ENCODE measurements at places on chromosomes 11 and 22.

GRCh38 chr11:76763573-76764346 lies 19.4 kb upstream of the TSKU start:
- no peak for DNase-seq

- no peak for DNase-seq
These were observed 587 bp downstream of the ESAM start for GRCh38 chr11:124761301-124762104.

DNA sequence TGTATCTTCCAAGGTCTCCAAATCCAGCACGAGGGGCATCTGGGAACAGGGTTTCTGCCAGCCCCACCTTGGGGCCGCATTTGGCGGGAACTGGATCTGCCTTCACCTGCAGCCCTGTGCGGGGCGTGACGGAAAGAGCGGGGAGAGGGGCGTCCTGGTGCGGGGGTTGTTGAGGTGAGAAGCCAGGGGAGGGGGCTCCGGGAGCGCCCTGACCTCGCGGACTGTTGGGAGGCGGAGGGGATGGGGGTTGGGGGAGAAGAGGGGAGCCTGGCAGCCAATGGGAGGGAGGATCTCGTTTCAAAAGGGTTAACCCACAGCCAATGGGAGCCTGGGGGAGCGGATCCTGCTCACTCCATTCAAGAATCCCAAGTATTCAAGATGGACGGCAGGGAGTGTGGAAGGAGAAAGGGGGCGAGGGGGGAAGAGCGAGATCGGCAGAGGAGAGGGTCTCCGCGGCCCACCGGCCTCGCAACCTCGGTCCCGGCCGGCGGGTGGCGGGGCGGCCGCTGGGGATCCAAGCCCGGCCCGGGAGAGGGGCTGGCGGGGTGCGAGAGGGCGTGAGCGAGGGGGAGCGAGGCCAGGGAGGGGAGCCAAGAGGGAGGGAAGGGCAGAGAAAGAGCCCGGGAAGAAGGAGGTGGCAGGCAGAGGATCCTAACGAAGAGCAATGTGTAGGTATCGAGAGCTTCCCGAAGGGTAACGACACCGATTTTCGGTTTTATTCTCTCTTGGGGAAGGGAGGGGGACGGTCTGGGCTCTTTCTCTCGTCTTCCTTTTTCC lies 11.5 kb downstream of the YPEL4 start:
- DNase-seq, result no peak

DNA sequence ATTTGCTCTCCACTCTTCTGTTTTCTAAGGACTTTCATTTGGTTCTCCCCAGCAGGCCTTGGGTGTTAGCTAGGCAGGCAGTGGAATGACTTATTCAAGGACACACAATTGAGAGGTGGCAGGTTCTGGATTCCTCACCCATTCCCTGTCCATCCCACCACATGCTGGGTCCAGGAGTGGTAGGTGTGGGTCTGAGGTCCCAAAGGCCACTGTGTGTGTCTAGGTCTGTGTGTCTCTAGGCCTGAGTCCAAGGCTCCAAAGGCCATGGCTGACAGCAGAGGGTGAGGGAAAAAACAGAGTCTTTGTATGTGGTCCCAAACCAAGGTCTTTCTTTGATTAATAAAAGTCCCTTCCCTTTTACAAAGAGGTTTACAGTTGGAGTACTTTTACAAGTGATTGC lies 40.8 kb downstream of the SLC5A1 start:
- DNase-seq, result no peak

All from activated CD8-positive, alpha-beta memory T cell treated with anti-CD3 and anti-CD28 coated beads, Interleukin-2, amount 10 ng/mL, durations not matched to agents 7 days and 5 days (primary cell).